PC-9 (cell line): ENCODE measurements at places on chromosomes 5 and 9.

DNA sequence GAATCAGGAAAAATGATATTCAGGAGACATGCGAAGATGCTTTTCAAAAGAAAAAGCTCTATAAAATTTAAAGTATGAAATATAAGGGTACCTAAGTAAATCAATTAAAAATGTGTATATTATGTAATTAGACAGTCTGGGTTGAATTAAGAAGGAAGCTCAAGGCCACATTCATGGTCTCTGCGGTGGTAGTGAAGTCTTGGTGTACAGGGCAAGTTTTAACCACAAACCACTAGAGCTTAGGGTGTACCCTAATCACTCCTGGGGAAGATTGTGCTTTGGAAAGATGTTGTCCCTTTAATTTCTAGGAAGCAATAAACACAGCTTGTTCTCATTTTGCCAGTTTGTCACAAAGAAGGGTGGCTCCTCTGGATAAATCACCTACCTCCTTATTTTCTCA lies 287.2 kb upstream of the ZNF608 start:
- no peak for DNase-seq

- DNase-seq = no peak
These were observed 24.5 kb upstream of the DPYSL3 start for GRCh38 chr5:147534172-147534951.

DNA sequence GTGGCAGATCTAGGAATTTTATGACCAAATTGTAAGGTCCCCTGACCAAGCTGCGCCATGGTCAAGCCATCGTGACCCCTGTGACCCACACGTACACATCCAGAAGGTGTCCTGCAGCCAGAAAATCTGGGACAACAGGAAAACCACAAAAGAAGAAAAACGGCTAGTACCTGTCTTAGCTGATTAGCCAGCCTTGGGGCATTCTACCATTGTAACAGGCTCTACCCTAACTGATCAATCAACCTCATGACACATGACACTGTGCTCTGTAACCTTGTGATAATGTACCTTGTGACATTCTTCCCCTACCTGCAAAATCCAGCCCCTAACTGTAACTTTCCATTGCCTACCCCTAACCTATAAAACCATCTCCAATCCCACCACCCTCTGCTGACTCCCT lies 43.6 kb downstream of the SPTLC1 start:
- no peak for DNase-seq

GRCh38 chr5:56633950-56634349 lies 181.4 kb upstream of the MAP3K1 start:
- DNase-seq = no peak

DNA sequence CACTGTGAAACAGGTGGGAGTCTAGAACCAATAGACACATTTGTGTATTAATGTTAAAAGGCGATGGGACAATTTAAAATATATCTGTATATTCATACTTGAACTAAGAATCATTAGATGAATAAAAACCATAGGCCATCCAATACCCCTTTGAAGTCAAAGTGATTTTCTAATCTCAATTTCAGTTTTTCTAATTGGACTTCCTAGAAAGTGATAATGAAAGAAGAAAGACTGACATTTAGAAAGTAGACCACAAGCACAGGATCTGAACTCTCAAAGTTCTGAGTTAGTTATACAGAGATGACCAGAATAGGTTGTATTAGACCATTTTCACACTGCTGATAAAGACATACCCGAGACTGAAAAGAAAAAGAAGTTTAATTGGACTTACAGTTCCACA lies 412.8 kb upstream of the PIK3R1 start:
- DNase-seq = no peak

GRCh38 chr9:121779381-121780117 lies 128.1 kb downstream of the DAB2IP start:
- no peak for DNase-seq

- no peak for DNase-seq
These were observed 138.8 kb downstream of the ROR2 start for GRCh38 chr9:91811024-91811909.

DNA sequence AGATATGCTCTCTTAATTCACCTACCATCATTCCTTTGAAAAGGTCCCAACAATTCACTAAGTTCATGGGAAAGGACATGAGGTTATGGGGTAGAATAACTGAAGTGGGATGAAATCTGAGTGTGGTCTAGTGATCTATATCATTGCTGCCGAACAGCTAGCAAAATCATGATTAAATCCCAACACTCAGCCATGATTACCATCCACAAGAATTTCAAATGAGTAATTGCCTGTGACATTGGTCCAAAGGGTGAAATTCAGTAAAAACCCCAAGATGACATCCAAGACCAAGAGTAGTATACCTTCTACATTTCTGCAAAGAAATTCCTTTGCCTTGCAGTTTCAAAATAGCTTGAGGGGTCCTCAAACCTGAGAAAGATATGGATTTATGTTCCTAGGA lies 225.6 kb downstream of the SPOCK1 start:
- DNase-seq = no peak

GRCh38 chr5:36724467-36725332 lies 118.3 kb downstream of the SLC1A3 start:
- DNase-seq = no peak

- DNase-seq = no peak
These were observed 482.9 kb upstream of the KIF2A start for GRCh38 chr5:61823065-61823464.

GRCh38 chr5:91156242-91156641 lies 226.9 kb downstream of the ARRDC3 start:
- no peak for DNase-seq

- DNase-seq = no peak
These were observed 106.2 kb downstream of the KLHL3 start for GRCh38 chr5:137629646-137630045.

DNA sequence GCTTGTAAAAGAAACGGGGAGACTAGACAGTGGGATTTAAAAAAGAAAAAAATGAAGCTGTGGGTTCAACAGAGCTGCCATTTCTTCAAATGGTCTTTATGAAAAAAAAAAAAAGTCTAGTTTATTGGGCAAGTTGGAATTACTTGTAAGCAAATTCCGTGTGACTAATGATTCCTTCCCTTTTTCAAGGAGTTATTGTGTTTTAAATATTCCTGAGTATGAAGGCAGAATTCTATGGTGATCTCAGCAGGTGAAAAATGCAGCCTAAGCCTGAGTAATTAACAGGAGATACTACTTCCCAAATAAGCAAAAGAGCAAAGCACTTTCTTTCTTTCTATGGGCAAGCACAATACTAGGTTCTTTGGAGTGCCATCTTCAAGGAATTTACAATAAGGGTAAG lies 481.9 kb downstream of the ZNF608 start:
- no peak for DNase-seq

DNA sequence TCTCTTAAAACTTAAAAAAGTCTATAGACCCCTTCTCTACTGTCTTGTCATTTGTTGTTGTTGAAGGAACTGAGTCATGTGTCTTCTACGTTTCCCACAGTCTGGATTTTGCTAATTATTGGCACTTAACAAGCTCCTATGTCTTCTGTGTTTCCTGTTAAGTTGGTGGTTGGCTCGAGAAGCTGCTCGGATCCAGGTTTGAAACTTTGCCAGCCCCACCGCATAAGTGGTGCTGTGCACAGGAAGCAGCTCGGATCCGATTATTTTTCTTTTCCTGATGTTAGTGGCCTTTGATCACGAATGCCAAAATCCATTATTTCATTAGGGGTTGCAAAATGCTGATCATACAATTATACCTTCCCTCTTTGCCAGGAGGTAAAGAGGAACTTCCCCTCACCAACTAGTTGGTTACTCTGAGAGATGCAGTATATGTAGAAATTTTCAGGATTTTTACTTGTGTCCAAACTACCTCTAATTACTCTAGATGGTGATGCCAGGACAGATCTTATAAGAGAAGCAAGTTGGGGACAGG lies 186.5 kb downstream of the NSG2 start:
- no peak for DNase-seq

GRCh38 chr5:91367344-91367743 lies 15.8 kb downstream of the ARRDC3 start:
- no peak for DNase-seq

GRCh38 chr5:8650186-8650585 lies 781.2 kb downstream of the MTRR start:
- DNase-seq = no peak

- no peak for DNase-seq
These were observed 213.8 kb upstream of the ZNF608 start for GRCh38 chr5:124960266-124960665.

GRCh38 chr5:153742060-153742459 lies 251.6 kb downstream of the GRIA1 start:
- DNase-seq = no peak

DNA sequence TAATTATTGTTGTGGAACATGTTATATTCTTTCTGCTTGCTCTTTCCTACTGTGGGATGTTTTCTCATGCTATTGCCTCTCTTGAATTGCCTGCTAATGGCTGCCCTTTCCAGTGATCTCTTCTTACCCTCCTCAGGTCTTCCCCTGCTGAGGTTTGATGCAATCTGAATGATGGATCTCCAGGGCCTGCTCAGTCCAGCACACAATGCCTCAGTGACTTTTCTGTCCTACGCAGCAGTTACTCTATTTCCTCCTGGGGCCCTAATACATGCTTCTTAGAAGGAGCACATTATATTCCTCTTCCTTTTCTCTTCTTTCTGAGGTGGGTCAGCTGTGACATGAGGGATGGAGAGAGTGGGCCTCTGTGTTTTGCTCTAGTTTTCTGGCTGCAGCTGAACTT lies at the start of gene SPINK14:
Gene SPINK14, plus strand, starts transcription at position 301 of the 400 bp plus-strand sequence. CDS start 1,187 bp downstream, outside the sequence.
- no peak for DNase-seq

- no peak for DNase-seq
These were observed 172.2 kb upstream of the GRAMD2B start for GRCh38 chr5:126251024-126251423.

DNA sequence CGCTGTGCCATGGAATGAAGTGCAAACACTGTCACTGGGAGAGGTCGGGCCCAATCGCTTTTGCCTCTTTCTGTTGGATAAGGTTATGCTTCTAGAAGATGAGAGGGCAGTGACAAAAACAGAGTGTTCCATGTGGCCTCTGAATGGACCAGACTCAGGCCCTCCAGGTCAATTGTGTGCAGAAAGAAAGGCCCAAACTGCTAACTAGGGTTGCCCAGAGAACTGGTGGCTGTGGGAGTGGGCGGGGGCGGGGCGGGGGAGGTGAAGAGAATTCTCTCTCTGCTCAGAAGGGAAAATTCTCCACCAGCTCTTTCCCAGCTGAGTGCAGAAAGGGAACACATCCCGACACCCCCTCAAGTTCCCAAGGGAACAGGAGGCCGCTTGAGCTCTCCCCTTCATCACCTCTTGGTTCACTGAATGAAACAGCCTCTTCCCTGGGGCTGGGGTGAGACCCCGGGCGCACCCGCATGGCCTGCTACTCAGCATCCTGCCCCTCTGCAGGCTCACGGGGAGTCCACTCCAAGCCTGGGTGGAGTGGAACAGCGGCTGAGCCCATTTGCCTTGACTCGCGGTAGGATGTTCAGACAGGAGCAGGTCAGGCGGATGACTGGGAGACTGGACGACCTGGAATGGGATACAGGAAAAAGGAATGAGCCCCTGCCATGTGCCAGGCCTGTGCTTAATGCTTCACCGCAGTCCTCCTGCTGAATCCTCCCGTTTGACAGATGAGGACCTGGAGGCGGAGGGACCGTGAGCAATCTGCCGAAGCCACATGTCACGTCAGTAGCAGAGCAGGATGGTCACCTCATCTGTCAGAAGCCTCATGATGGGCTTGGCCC lies 93.8 kb upstream of the FANCC start:
- no peak for DNase-seq

GRCh38 chr9:21095561-21095960 lies 17.8 kb upstream of the IFNB1 start:
- DNase-seq = peak; percentile 73

GRCh38 chr5:14859980-14860379 lies 11.6 kb downstream of the ANKH start:
- no peak for DNase-seq

- DNase-seq = peak; percentile 82
These were observed 777 bp downstream of the GPSM1 start for GRCh38 chr9:136328011-136328621.

DNA sequence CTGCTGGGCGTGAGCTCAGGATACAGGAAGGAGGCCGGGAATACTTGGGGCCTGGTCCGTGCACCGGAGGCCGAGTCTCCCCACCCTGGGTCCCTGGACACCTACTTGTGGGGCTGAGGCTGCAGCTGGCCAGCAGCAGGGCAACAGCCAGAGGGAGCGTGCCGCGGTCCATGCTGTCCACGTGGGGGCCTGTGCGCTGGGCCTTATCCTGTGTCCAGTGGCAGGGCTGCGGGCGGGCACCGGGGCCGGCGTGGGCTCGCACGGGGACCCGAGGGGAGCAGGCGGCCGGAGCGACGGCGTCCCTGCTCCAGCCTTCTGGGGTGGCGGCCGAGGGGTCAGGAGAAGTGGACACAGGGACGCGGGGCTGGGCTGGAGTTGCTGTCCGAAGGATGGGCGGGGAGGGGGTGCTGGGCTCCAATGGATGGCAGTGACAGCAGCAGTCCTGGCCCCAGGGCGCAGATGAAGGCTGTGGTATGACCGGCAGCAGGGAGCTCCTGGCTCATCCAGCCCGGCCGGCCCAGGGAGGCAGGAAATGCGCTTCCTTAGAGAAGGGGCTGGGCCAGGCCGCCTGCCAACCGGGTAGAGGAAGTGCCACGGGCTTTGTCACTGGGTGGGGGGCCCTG lies at the start of gene ENG:
Gene ENG, minus strand, starts transcription at position 475 of the 623 bp plus-strand sequence. Its CDS starts 303 bp downstream, at position 172.
- DNase-seq = peak; percentile 43

- peak; percentile 29 for DNase-seq
These were observed 57.8 kb downstream of the ZNF462 start for GRCh38 chr9:106920701-106921283.

DNA sequence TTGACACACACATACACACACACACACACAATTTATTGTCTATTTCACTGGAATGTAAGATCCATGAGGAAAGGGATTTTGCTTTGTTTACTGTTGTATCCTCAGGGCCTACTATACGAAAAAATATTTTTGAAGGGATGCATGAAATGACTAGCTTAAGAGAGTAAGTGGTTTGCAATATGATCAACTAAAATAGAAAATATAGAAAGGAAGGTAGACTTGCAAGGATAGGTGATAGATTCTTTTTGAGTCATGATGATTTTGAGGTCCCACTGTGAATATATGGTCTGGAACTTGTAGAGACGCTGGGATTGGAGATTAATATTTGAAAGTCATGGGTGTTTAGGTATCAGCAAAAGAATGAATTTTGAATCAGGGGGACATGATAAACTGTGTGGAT lies 28.9 kb upstream of the OTULIN start:
- DNase-seq = no peak

DNA sequence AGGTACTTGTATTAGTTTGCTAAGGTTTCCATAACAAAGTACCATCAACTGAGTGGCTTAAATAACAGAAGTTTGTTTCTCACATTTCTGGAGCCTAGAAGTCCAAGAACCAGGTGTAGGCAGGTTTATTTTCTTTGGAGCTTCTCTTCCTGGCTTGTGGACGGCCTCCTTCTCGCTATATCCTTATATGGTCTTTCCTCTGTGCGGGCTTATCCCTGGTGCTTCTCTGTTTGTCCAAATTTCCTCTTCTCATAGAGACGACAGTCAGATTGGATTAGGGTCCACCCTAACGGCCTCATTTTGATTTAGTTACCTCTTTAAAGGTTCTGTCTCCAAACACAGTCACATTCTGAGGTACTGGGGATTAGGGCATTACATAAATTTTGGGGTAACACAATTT lies 88.3 kb downstream of the RMI1 start:
- no peak for DNase-seq

- no peak for DNase-seq
These were observed 36.1 kb downstream of the YIPF5 start for GRCh38 chr5:144134194-144134826.

- DNase-seq = peak; percentile 81
These were observed 136.9 kb upstream of the ANKH start for GRCh38 chr5:15008476-15008875.

GRCh38 chr5:73989956-73990355 lies 364.0 kb downstream of the ARHGEF28 start:
- no peak for DNase-seq
